ENCODE measurements at places on chromosomes 16 and 17.
A peak's percentile ranks its signal among the peaks of the same experiment; 100 is the strongest.

- no peak for DNase-seq
Measured at GRCh38 chr17:81517339-81518112, 4.9 kb upstream of the ACTG1 start.

DNA sequence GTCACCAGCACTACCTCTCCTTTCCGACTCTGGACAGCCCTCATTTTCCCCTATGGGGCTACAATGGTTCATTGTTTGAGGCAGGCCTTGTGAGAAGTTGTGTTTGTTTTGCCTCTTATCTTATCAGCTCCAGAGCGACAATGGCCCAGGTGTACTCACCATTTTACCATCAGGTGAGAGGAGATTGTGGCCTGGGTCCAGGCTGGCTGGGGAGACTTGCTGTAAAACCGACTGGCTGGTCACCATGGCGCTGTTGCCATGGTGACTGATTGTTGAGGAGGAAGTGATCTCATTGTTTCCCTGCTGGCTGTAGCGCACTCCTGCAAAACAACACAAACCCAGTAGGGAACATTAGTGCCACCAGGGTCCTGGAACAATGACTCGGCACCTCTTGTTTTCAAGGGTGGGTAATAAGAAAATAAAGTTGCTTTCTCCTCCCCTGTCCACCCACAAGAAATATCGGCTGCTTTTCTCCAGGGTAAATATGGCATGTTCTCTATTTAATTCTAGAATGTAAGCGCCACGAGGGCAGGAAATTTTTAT, 34.4 kb downstream of the HNF1B start:
- no peak for DNase-seq

GRCh38 chr17:37527249-37527851, 37.7 kb downstream of the DUSP14 start:
- DNase-seq: no peak

DNA sequence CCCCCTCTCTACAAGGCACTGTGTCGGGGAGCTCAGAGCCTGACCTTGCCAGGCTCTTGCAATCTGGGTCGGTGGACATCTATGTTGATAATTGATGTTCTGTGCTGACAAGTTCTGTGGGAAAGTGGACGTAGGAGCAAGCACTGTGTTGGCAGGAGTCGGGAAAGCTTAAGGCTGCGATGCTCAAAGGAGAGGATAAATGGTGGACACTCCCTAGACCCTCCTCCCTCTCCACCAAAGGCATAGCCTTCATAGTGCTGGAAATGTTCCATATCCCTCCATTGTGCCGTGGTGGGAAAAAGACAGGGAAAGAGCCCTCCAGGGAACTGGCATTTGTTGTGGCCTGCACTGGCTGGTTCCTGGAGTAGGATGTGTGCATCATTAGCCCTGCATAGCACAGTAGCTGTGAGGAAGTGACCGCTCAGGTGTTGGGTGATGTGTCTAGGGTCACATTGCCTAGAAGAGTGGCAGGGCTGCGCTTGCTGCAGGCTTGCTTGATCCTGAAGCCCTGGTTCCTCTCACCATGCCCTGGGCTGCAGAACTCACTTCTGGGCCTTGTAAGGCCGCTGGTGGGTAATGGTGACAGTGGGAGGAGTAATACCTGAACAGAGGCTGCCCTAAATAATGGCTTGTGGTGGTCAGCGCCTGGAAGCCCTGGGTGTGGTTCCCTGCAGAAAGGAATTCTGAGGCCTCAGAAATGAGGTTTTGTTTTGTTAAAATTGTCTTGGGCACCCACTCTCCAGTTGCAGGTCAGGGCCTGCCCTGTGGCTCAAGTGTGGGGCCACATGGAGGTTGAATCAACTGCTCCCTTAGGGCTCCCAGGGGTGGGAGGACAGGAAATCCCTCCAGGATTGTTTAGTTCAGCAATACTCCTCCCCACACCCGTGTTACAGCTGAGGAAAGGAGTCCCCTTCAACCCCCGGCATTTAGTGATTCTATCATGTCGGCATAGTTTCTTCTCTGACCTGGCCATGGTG, 62.6 kb downstream of the KSR1 start:
- DNase-seq: no peak

DNA sequence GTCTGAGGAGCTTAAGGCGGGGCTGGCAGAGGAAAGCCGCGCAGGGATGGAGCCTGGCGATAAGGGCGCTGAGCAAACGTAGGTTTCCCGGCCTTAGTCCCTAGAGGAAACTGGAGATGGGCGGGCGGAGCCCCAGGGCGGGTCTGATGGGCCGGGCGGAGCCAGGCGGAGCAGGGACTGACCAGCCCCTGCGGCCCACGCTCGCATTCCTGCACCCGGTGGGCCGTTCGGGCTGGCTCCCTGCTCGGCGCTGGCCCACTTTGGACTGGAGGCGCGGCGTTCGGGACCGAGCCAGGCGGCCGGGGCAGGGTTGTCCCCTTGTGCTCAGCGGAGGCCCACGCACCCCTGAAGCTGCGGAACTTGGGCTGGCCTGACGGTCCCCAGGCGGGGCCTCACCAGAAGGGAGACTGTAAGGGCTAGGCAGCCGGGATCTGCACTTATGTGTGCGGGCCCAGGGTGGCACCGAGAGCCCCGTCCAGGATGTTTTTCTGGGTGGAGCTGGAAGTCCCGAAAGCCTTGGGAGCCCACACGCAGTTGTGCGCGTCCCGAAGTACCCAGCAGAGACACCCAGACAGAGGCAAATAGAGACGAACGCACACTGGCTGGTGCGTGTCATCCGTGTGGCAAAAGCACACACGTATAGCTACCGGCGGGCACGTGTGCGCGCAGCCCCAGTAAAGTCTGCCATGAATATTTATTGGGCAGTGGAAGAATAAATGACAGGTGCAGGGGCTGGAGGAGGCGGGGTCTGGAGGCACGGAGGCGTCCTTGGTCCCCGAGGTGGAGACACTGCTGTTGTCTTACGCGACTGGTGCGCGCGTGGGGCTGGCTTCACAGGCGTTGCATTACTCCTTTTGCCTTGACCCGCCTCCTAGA, 1.4 kb downstream of the PYDC1 start:
- no peak for DNase-seq

GRCh38 chr16:29738514-29738913, 7.3 kb downstream of the C16orf54 start:
- no peak for DNase-seq

DNA sequence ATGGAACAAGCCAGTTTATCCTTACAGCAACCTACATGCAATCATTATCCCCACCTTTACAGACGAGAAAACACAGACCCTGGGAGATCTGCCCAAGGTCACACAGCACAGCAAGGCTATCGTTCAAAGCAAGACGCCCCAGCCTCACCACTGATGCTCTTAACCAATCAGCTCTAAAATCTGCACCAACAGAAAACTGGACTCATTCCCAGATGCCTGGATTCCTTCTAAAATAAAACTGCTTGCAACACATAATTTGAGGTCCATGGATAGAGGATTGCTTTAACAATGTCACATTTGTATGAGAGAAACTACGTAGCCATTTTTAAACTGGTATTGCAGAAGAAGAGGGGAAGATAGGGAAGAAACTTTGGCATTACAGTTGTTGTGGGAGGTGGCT, 6.8 kb downstream of the COTL1 start:
- DNase-seq: no peak

- DNase-seq: peak; percentile 93
Measured at GRCh38 chr17:7023576-7024401, 939 bp downstream of the BCL6B start.

DNA sequence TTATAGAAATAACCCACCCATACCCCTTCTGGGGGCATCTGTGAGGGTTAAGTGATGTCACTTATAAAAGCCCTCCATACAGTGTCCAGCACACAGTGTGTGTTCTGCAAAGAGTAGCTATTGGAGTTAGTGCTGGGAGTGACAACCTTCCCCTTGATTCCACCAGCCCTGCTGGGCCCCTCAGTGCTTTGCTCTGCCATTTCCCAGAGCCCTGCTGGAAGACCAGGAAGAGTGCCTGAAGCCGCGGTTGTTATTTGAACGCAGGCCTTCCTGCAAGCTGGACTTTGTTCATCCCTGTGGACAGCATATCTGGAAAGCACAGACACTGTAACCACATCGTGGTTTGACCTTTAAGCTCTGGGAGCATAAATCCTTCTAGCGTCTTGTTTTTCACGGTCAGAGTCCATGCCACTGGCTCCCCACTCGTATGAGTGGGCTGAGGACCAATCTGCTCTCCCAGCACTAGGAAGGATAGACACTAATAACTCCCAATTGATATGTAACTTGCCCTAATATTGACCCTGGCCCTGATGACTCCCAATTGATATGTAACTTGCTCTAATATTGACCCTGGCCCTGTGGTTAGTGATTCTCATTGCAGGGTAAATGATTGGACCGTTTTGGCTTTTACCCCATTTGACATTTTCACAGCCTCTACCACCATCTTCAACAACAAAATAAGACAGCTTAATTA, 297.1 kb upstream of the MAF start:
- no peak for DNase-seq

DNA sequence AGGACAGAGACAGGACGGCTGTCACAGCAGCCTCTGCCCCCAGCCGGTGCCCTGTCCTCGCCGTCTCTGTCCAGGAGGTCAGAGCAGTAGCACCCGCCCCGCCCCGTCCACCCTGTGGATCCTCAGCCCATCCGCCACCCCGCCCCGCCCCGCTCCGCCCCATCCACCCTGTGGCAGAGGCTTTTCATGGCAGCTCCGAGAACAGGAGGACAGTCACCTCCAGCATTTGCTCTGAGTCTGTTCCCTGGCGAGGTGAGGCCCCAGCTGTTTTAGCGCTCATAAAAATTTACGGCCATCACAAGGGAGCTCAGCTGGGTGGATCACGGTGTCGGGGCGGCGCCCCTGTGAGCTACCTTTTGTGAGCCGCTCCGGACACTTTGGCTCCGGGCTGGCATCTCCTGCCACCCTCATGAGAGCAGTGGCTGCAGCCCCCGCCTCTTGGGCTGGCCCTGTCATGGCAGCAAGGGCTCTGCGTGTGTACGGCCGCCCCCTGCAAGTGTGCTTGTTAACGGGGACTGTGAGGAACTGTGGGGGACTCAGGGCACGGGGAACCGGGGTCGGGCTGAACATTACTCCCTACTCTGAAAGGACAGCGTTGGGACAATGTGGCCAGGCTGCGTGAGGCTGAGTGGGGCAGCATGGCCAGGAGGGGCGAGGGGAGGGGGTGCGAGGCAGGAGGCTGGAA, 32.3 kb upstream of the GNG13 start:
- no peak for DNase-seq

GRCh38 chr16:58495521-58496331, 4.2 kb upstream of the NDRG4 start:
- no peak for DNase-seq

DNA sequence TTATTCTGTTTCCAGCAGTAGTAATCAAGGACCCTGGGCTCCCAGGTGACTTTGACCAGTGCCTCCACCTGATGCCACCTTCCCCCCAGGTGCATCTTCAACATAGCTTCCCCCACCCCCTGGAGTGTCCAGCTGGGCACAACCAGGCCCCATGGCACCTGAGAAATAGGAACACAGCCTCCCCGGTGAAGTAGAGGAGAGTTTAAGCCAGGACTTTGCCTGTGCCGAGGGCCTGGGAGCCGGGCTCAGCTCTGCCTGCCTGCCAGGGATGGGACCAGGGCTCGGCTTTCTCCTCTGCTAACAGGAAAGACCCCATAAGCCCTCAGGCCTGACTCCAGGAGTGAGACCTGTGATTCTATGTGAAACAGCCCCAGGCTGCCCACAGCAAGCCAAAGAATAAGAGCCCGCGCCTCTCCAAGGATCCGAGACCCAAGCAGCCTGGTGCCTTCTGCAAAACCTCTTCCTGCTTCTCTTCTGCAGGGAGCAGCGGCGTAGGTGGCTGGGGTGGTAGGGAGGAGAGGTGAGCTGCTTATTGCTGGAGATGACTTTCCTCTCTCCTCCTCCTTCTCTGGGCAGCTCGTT, 16.4 kb upstream of the RBFOX3 start:
- DNase-seq: no peak

GRCh38 chr17:40456396-40456951, 13.2 kb downstream of the IGFBP4 start:
- DNase-seq: no peak

GRCh38 chr16:75012380-75013081, 13.7 kb downstream of the ZNRF1 start:
- no peak for DNase-seq

DNA sequence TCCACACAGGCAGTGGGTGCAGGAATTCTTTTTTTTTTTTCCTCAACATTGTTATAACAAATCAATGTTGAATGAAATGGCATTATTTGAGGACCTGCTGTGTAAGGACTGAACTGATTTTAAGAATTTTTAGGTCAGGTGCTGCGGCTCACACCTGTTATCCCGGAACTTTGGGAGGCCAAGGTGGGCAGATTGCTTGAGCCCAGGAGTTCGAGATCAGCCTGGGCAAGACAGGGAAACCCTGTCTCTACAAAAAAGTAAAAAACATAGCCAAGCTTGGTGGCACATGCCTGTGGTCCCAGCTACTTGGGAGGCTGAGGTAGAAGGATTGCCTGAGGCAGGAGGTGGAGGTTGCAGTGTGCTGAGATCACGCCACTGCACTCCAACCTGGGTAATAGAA, 12.4 kb downstream of the MPRIP start:
- no peak for DNase-seq

- DNase-seq: no peak
Measured at GRCh38 chr17:49209061-49209571, 1.3 kb downstream of the GNGT2 start.

GRCh38 chr17:57678393-57678792, 66.7 kb downstream of the CCDC182 start:
- no peak for DNase-seq

- DNase-seq: no peak
Measured at GRCh38 chr17:6492892-6493674, 48.8 kb downstream of the PIMREG start.

DNA sequence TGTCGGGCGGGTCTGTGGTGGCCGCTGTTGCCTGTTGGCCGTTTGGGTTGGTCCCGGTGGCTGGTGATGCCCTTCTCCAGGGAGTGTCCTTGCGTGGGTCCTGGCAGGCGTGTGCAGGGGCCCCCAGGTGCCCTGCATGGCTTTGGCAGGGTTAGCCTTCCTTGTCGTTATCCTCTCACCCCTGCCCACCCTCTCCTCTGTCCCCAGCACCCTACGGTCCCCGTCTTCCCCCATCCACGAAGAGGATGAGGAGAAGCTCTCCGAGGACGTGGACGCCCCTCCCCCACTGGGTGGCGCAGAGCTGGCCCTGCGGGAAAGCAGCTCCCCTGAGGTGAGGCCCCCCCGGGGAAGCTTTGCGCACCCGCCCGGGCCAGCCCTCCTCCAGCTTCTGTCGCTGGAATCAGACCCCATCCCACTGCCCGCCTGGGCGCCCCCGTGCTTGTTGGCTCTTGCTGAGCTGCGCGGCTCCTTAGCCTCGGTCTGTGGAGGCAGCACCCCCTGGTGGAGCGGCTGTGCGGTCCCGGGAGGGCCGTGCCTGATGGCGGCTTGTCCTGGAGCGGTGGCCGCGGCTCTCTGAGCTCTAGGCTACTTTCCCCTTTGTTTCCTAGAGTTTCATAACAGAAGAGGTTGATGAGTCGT, 10.6 kb upstream of the NUDT16L1 start:
- DNase-seq: no peak

- no peak for DNase-seq
Measured at GRCh38 chr17:52420555-52421078, 262.1 kb upstream of the CA10 start.

- DNase-seq: no peak
Measured at GRCh38 chr16:21276090-21276489, 2.0 kb downstream of the CRYM start.

GRCh38 chr16:82242201-82242600, 72.2 kb upstream of the MPHOSPH6 start:
- no peak for DNase-seq

Measured in activated CD8-positive, alpha-beta memory T cell treated with anti-CD3 and anti-CD28 coated beads for 48 hours (primary cell).